ENCODE measurements at places on chromosomes 11 and 22.

GRCh38 chr11:120354779-120355178 lies 18.6 kb downstream of the ARHGEF12 start:
- DNase-seq = no peak

GRCh38 chr22:28670161-28670560 lies 9.5 kb downstream of the TTC28 start:
- no peak for DNase-seq

GRCh38 chr22:24806663-24807001 lies 621 bp downstream of the SGSM1 start:
- DNase-seq = no peak

DNA sequence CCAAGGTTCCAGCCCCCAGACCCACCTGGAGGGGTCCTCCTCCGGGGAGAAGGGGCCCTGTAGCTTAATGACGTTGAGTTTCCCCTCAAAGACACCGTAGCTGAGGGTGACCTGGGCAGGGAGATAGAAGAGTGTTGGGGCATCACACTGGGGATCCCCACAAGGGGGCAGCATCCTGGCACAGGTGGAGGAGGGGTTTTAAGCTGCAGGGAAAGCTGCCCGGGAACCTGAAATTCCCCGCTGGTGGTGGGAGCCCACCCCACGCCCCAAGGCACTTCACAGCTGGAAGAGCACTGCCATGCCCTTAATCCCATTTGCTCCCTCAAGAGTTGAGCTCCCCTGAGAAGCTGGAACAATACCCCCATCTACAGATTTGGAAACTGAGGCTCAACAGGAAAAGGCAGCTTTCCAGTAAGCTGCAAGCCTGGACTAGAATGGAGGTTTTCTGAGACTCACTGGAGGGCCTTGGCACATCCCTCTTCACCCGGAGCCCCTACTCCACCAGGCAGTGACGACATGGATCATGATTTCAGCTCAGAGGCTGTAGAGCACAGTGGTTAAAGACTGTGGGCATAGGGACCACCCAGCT lies 13.7 kb downstream of the MFNG start:
- DNase-seq = no peak

DNA sequence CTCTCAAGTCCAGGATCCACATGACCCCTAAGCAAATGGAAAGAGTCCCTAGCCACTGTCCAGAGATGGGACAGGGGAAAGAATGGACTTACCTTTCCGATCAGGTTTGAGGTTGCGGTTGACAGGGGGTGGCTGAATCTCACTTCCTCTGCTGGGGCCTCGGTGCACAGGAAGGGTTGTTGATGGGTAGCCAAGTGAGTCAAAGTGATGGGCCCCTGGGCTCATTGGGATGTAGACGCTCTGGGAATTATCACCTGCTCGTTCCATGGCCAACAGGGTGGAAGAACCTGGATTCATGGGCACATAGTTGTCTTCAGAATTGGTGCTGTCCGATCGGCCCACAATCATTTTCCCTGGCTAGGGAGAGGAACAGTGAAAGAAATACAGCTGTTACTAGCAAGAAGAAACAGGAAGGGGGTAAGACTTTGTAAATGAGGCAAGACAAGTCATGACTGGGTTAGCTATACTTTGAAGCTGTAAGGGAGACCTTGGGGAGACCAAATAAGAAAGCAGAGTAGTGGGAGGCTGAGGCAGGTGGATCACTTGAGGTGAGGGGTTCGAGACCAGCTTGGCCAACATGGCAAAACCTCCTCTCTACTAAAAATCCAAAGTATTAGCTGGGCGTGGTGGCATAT lies 34.7 kb downstream of the USP35 start:
- DNase-seq = no peak

DNA sequence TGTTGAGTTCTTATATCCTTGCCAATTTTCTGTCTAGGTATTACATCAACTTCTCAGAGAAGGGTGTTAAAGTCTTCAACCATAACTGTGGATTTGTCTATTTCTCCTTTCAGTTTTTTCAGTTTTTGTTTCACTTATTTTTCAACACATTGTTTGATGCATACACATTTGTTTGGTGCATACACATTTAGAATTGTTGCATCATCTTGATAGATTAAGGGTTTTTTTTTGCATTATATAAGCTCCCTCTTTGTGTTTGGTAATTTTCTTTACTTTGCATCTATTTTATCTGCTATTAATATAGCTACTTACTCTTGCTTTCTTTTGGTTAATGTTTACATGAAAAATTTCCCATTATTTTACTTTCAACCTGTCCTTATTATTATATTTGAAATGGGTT lies 20.8 kb upstream of the TRAF6 start:
- no peak for DNase-seq

GRCh38 chr11:117096201-117096991 lies 1.8 kb downstream of the SIK3 start:
- peak; percentile 94 for DNase-seq

- DNase-seq = no peak
Observed at GRCh38 chr11:2250485-2250884, 19.9 kb downstream of the ASCL2 start.

GRCh38 chr11:66052664-66052982 lies 459 bp downstream of the SF3B2 start:
- DNase-seq = no peak

DNA sequence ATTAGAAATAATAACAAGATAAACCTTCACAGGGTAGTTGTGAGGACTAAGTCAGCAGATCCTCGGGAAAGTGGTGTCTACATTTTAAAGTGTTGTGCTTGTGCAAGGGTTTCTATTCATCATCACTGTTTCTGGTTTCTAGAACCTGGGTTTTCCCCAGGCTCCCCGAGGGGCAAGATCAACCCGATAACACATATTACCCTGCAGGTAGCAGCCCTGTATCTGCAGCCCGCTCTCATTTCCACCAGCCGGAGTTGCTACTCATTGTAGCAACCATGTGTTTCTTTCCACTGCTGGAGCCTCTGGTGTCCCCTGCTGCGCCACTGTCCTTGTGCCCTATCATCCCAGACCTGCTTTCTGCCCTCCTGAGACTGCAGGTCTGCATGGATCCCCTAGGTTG lies 67.0 kb downstream of the MIAT start:
- no peak for DNase-seq

GRCh38 chr11:96215826-96216225 lies 127.2 kb downstream of the MAML2 start:
- no peak for DNase-seq

GRCh38 chr22:31490496-31490925 lies 869 bp upstream of the EIF4ENIF1 start:
- DNase-seq = peak; percentile 84

DNA sequence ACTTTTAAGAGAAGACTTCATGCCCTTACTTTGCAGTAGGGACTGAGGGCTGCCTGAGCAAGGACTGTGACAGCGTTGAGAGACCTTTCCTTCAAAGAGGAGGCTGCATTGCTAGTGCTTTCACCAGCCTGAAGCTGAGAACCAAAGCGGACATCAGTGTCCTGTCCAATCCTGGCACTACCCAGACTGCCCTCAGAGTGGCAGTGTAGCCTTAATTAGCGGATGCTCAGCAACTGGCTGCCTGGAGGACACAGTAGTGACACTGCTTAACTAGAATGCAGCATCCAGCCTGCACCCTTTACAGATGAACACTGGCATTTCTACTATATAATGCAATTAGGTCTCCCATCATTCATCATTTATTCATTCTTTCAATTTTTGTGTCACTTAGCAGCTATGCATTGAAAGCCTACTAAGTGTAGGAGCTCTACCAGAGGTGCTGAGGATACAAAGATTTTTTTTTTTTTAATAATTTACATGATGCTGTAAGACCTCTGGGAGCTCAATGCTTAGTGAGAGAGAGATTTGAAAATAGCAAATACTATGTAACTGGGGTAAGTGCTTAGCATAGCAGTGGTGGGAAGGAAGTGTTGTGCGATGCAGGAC lies 36.9 kb upstream of the SLC36A4 start:
- peak; percentile 89 for DNase-seq

- DNase-seq = no peak
Observed at GRCh38 chr11:1513326-1514296, 27.0 kb upstream of the MOB2 start.

GRCh38 chr22:36204001-36204631 lies 2.5 kb upstream of the APOL4 start:
- no peak for DNase-seq

- DNase-seq = no peak
Observed at GRCh38 chr22:50114221-50115021, 24.6 kb downstream of the MOV10L1 start.

DNA sequence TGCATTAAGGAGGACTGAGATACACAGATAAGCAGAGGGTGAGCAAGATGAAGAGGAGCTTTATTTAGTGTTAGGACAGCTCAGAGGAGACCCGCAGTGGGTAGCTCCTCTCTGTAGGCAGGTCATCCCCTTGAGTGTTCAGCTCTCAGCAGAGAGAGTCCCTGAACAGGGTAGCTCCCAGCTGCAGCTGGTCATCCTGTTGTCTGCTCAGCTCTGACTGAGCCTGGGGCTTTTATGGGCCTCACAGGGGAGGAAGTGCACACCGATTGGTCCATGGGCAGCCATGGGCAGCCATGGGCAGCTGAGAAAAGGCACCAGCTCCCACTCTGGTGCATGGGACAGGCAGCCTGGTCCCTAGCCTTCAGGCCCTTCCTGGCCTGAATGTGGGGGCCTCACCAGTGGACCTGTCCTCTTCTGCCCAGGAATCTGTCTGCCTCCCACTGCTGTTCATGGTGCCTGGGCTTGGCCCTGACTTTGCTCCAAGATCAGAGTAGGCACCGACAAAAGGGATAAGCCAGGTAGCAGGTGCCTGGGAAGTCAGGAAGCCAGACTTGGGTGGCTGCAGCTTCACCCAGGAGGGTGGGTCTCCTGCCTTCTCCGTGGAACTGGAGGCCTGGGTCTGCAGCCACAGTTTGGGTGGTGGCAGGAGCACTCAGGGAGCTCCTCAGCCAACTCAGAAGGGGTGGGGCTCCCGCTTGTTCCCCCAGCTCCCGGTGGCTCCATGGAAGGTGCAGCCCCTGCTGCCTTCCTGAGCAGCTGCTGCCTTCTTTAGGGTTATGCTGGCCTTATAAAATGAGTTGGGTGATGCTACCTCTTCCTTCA lies 54.7 kb downstream of the MYEOV start:
- no peak for DNase-seq

- no peak for DNase-seq
Observed at GRCh38 chr11:35193767-35194166, 54.8 kb downstream of the CD44 start.
